Fibroblast of lung (primary cell): ENCODE measurements at places on chromosomes 7 and 10. TPM values are rescaled to one million over a fixed set of nuclear protein-coding genes. Genes with fewer than 3 reads are reported as not detected.

- H3K4me3 ChIP-seq: no peak overlapping the region
- H3K27ac ChIP-seq: no peak overlapping the region
- peak; percentile 67 for DNase-seq
- no peaks in the 10 kb centered on the region for H3K4me1 ChIP-seq
- no peaks in the 10 kb centered on the region for H3K36me3 ChIP-seq
Observed at GRCh38 chr7:51019191-51019844, 236.6 kb upstream of the GRB10 start.

- H3K27me3 ChIP-seq: peaks cover 3% of the 10 kb centered on the region
- no peak for DNase-seq
- no peaks in the 10 kb centered on the region for H3K36me3 ChIP-seq
- no peak overlapping the region for H3K4me3 ChIP-seq
Observed at GRCh38 chr10:75434291-75434690, 2.9 kb downstream of the LRMDA start.

- peak; percentile 72 for DNase-seq
- H3K27ac ChIP-seq: peak overlapping the region; percentile 39
- no peaks in the 10 kb centered on the region for H3K36me3 ChIP-seq
Observed at GRCh38 chr7:84236398-84236797, 41.8 kb upstream of the SEMA3A start.

- no peaks in the 10 kb centered on the region for H3K27me3 ChIP-seq
- no peak overlapping the region for H3K27ac ChIP-seq
- no peak for DNase-seq
- H3K36me3 ChIP-seq: no peaks in the 10 kb centered on the region
- peak overlapping the region; percentile 53 for H3K4me3 ChIP-seq
- H3K4me1 ChIP-seq: peaks cover 6% of the 10 kb centered on the region
Observed at GRCh38 chr7:33109758-33110238, 594 bp upstream of the RP9 start.

GRCh38 chr7:110539216-110539615 lies 551.7 kb upstream of the LRRN3 start:
- no peaks in the 10 kb centered on the region for H3K27me3 ChIP-seq
- no peak overlapping the region for H3K4me3 ChIP-seq
- no peak for DNase-seq
- H3K4me1 ChIP-seq: peaks cover 2% of the 10 kb centered on the region
- H3K36me3 ChIP-seq: no peaks in the 10 kb centered on the region
- no peak overlapping the region for H3K27ac ChIP-seq

GRCh38 chr7:1536743-1537534 lies 6.4 kb downstream of the MAFK start:
- H3K27me3 ChIP-seq: no peaks in the 10 kb centered on the region
- peak overlapping the region; percentile 100 for H3K27ac ChIP-seq
- DNase-seq: peak; percentile 99
- peaks cover 40% of the 10 kb centered on the region for H3K4me1 ChIP-seq
- H3K36me3 ChIP-seq: peaks cover 29% of the 10 kb centered on the region

GRCh38 chr10:68992636-68993440 lies 4.2 kb downstream of the KIFBP start:
- peak overlapping the region; percentile 35 for H3K4me3 ChIP-seq
- peaks cover 11% of the 10 kb centered on the region for H3K4me1 ChIP-seq
- no peaks in the 10 kb centered on the region for H3K36me3 ChIP-seq
- no peaks in the 10 kb centered on the region for H3K27me3 ChIP-seq
- peak; percentile 95 for DNase-seq
- peak overlapping the region; percentile 70 for H3K27ac ChIP-seq

DNA sequence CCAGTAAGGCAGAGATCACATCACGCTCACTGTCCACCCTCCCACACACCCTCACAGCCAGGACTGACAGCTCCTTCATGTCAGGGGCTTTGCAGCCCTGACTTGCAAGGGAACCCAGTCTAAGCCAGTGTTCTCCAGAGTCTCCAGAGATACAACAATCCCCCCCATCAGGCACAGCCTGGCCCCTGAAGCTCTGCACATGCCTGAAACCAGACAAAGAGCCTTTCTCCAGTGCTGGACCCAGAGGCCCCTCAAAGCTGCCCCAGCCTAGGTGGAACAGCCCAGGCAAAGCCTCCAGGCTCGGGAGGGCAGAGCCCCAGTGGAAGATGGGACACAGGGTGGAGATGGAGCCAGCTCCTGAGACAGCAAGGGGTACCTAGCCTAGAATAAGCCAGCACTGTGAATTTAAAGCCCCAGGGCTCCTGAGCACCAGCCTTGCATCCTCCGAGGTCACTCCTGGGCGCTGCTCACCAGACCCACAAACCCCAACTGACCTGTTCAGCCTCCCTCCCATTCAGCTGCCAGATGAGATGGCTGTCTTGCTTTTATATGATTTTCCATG lies 50.2 kb downstream of the GRID1 start:
- no peak overlapping the region for H3K4me3 ChIP-seq
- DNase-seq: no peak
- H3K36me3 ChIP-seq: no peaks in the 10 kb centered on the region
- H3K4me1 ChIP-seq: no peaks in the 10 kb centered on the region
- no peaks in the 10 kb centered on the region for H3K27me3 ChIP-seq

The ADCYAP1R1 gene
- total RNA-seq: not detected in 2 replicates

The PIK3AP1 gene
- total RNA-seq: 0.17 and 0.26 TPM in 2 replicates

GRCh38 chr7:158842486-158842885 lies 13.2 kb upstream of the ESYT2 start:
- no peak overlapping the region for H3K4me3 ChIP-seq
- H3K4me1 ChIP-seq: no peaks in the 10 kb centered on the region
- no peaks in the 10 kb centered on the region for H3K36me3 ChIP-seq
- no peak for DNase-seq
- no peak overlapping the region for H3K27ac ChIP-seq

The PNLIPRP1 gene
- not detected in 2 replicates for total RNA-seq

DNA sequence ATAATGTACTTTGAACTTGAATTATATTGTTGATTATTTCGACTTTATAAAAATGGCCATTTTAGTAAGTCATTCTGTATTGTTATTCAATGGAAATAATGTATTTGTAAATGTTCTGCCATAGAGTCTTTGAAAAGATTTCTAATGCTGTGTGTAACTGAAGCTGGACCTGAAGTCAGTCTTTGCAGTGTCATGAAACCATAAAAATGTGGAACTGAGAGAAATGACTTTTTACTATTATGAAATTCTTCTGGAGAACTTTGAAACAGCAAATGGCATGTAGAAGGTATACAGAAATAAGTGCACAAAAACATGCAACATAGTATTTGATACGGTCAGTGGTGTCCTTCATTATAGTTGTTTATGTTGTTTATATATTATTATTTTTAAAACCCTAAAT lies 59.7 kb upstream of the ADRA2A start:
- H3K27ac ChIP-seq: no peak overlapping the region
- no peaks in the 10 kb centered on the region for H3K4me1 ChIP-seq

The ZNF736 gene
- 5.9 and 10.2 TPM in 2 replicates for total RNA-seq

DNA sequence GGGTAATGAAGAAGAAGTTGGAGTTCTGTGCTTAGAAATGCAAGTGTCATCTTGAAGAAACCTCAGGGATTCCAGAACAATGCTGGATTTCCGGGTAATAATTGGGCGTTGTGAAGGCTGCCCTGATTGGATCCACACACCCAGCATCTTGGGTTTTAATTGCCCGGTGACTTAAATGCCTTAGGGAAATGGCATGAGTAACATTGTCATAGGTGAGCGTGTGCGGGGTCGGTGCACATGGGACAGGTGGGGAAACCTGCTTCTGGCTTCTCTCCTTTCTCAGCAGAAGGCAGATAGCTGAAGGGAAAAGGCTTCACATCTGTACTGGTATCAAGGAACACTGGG lies 15.2 kb upstream of the CAMK1D start:
- no peaks in the 10 kb centered on the region for H3K36me3 ChIP-seq
- H3K4me3 ChIP-seq: no peak overlapping the region

DNA sequence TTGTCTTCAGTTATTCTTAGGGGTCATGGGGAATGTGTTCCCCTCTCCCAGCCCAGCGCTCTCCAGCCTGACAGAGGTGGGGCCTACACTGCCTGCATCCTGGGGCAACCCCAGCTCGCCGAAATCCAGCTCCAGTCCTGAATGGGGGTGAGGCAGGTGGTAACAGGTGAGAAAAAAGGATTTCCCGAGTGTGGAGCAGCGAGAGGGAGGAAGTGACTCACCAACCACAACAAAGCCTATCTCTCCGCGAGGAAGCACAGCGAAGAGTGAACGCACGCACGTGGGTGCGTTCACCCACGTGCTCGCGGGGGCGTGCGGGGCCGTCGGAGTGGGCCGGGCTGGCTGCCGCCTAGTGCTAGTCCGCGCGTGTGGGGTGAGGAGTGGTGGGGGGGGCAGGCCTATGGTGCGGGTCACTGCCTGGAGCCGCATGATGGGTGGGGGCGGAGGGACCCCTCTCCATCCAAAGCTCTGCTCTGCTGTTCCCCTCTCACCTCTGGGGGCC lies 855 bp upstream of the PALD1 start:
- H3K4me1 ChIP-seq: no peaks in the 10 kb centered on the region
- DNase-seq: no peak

- no peak overlapping the region for H3K27ac ChIP-seq
- H3K4me3 ChIP-seq: no peak overlapping the region
Observed at GRCh38 chr7:28104811-28105210, 75.8 kb downstream of the JAZF1 start.

- H3K4me3 ChIP-seq: no peak overlapping the region
- H3K27ac ChIP-seq: peak overlapping the region; percentile 28
- DNase-seq: no peak
- H3K4me1 ChIP-seq: peaks cover 8% of the 10 kb centered on the region
- no peaks in the 10 kb centered on the region for H3K27me3 ChIP-seq
- H3K36me3 ChIP-seq: peaks cover 3% of the 10 kb centered on the region
Observed at GRCh38 chr7:130951303-130951975, 217.4 kb upstream of the KLF14 start.

GRCh38 chr10:59033622-59034021 lies 142.8 kb upstream of the PHYHIPL start:
- H3K27ac ChIP-seq: no peak overlapping the region
- no peak for DNase-seq
- no peaks in the 10 kb centered on the region for H3K36me3 ChIP-seq
- H3K27me3 ChIP-seq: no peaks in the 10 kb centered on the region
- no peak overlapping the region for H3K4me3 ChIP-seq

The EXOC6 gene
- 8.5 and 9.2 TPM in 2 replicates for total RNA-seq

The RAMP3 gene
- under 0.01 and 0.17 TPM in 2 replicates for total RNA-seq

- no peaks in the 10 kb centered on the region for H3K4me1 ChIP-seq
- H3K27ac ChIP-seq: no peak overlapping the region
- H3K36me3 ChIP-seq: no peaks in the 10 kb centered on the region
Observed at GRCh38 chr7:45189151-45189970, 31.8 kb downstream of the RAMP3 start.

DNA sequence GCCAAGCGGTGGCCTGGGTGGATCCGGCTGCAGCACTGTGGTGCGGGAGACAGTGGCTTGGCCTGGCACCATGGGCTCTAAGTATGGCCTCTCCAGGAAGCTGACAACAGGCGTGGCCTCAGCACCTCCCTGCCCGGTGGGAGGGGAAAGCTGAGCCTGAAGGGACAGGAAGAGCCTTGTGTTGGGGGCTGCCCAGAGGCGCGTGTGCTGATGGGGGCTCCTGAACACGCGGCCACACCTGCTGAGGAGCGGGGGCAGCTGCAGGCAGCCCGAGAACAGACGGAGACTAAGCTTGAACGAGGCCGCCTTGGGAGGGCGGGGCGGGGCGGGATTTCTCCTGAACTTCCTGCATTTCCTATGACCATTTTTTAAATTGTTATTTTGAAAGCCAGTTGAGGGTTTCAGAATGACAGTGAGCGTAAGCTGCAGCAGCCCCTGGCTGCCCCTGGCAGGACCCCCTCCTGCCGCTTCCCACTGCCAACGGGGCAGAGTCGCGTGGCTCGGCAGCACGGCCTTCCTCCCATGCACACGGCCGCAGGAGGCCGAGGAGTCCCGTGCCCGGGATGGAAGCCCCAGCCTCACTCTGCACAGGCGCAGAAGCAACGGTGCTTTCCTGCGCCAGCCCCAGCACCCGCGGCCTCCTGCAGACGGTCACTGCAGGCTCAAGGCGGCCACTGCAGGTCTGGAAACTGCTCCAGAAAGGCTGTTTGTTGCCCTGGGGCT lies 43.2 kb downstream of the DPYSL4 start:
- H3K27ac ChIP-seq: no peak overlapping the region
- H3K4me3 ChIP-seq: no peak overlapping the region
- no peaks in the 10 kb centered on the region for H3K27me3 ChIP-seq
- peak; percentile 9 for DNase-seq
- H3K4me1 ChIP-seq: no peaks in the 10 kb centered on the region
- H3K36me3 ChIP-seq: no peaks in the 10 kb centered on the region

DNA sequence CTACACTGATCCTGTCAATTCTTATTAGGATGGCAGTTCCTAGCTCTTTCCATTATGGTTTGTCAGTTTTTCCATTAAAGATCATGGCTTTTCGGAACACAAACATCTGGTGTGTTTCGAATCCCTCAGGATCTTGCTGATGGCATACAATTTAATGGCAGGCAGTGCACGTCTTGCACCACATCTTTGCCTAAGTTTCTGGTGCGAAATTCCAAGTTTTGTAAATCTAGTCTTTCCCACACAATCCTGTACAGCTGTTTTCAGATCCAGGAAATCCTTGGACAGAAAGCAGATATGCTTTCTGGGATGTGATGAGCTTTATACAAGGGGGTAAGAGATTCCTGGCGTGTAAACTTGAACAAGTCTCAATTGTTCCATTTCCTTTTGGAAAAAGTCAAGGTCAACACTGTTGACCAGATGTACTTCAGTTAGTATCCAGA lies 224.3 kb upstream of the PHYHIPL start:
- H3K27ac ChIP-seq: no peak overlapping the region
- no peak overlapping the region for H3K4me3 ChIP-seq
- no peaks in the 10 kb centered on the region for H3K27me3 ChIP-seq
- peaks cover 3% of the 10 kb centered on the region for H3K4me1 ChIP-seq

GRCh38 chr10:33441561-33441960 lies 107.1 kb upstream of the NRP1 start:
- no peak overlapping the region for H3K27ac ChIP-seq
- H3K4me1 ChIP-seq: no peaks in the 10 kb centered on the region
- no peak overlapping the region for H3K4me3 ChIP-seq
- H3K36me3 ChIP-seq: no peaks in the 10 kb centered on the region

The PAPSS2 gene
- total RNA-seq: 51.1 and 102 TPM in 2 replicates

The TAS2R41 gene
- total RNA-seq: not detected in 2 replicates

- no peaks in the 10 kb centered on the region for H3K4me1 ChIP-seq
- H3K36me3 ChIP-seq: no peaks in the 10 kb centered on the region
- peaks cover 67% of the 10 kb centered on the region for H3K27me3 ChIP-seq
- H3K4me3 ChIP-seq: no peak overlapping the region
- H3K27ac ChIP-seq: no peak overlapping the region
Observed at GRCh38 chr10:101214446-101215396, 14.5 kb downstream of the LBX1 start.

The OSBPL3 gene
- 22.6 and 70.2 TPM in 2 replicates for total RNA-seq
